NCI-H1930 (cell line): ENCODE measurements at places on chromosomes 7 and 10.

DNA sequence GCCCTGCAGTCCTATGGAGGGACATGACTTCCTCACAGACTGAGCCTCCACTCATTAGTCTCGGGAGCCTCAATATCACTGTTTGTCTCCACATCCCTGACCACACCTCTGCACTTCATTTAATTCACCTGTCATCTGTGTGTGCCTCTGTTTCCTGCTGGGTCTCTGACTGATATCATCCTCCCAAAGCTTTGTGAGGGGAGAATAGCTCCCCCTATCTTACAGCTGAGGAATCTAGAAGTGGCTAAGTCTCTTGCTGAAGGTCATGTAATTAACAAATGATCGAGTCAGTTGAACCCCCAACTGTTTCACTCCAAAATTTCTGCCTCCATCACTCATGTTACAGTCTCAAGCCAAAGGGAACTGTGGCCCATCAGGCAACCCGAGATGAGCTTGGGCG is 5.5 kb upstream of the CPXM2 start:
- DNase-seq = no peak

DNA sequence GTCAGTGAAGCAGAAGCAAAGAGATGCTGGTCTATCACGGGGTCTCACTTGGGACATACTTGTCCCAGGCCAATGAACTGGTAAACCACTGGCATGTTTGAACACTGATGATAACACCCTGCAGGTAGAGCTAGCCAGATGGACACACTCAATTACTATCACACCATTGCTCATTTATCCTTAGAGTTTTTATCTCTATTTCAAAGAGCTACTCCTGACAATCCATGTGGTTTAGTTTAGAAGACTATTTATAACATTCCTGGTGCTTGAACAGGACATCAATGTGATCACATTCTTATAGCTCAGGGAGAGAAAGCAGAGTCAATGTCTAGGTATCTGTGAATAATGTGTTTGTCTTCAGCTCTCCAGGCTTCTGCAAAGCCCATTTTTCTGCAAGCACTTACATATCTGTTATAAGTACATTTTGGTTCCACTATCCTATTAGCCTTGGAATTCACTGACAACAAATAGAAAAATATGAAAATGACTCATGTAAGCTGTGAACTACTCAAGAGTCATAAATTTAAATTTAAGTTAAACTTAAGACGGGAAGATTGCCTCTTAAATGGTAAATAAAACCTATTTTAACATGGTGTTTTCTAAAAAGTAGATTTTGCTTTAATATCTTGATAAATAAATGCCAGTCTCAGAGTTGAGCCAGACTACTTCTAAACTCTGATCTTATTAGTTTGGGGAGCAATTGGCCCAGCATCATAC is 106.7 kb upstream of the MBL2 start:
- DNase-seq = no peak

GRCh38 chr10:88979153-88979562 is 11.4 kb upstream of the FAS start:
- DNase-seq = no peak

DNA sequence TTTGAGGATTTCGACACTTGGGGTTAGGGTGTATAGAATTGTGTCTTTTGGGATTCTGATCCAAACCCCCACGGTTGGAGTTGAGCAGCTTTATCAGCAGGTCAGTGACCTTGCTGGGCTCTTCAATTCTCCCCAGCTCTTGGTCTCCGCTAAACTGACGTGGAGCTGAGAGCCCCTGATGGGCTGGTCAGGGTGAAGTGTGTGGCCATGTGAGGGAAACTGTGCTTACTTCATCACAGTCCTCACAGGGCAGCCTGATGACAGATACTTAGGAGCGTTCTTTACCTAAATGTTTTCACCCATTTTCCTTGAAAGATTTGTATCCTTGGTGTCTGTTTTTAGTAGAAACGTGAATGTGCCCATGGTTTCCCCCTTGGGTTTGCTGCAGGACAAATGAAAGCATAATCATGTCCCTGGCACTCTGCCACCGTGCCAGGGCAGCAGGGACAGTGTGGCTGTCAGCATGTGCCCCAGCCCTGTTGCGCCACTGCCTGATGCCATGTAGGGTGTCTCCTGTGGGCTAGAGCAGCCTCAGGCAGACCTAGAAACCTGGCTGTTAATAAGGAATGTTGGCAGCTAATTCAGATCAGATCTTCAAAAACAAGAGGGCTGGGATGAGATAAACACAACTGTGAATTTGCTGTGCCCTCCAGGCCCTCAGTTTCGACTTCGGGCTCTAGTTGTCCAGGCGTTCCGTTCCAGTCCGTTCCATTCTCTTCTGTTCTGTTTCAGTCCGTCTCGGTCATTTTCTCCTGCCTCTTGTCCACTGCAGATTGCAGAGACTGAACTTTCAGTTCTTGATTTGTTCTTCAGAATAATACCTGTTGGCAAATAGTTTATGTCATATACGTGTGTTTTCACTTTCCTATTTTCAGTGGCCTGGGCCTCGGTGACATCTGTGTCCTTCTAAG is 96.8 kb downstream of the TRRAP start:
- no peak for DNase-seq

GRCh38 chr10:74674927-74675326 is 151.5 kb upstream of the KAT6B start:
- DNase-seq = no peak

DNA sequence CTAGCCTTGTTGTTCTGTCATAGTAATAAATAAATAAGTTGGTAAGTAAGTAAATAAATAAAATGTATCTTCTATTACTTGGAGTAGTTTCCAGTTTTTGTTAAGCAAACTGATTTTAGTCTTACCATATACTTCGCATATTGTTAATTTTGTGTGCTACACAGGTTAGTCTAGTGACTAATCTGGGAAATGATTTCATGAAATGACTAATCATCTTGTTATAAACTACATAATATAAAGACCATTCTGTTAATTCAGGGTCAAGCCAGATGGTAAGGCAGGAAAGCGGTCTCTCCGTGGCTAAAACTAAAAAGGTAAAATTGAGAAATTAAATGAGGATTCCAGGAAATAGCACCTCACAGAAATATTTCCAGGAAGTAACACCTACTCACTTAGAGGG is 58.5 kb upstream of the FOXP2 start:
- DNase-seq = no peak

- DNase-seq = no peak
Observed at GRCh38 chr10:80460399-80461207, 6.5 kb downstream of the TSPAN14 start.

GRCh38 chr7:107051376-107051775 is 6.9 kb downstream of the PRKAR2B start:
- DNase-seq = no peak

- no peak for DNase-seq
Observed at GRCh38 chr7:7944619-7945282, 23.8 kb upstream of the GLCCI1 start.

DNA sequence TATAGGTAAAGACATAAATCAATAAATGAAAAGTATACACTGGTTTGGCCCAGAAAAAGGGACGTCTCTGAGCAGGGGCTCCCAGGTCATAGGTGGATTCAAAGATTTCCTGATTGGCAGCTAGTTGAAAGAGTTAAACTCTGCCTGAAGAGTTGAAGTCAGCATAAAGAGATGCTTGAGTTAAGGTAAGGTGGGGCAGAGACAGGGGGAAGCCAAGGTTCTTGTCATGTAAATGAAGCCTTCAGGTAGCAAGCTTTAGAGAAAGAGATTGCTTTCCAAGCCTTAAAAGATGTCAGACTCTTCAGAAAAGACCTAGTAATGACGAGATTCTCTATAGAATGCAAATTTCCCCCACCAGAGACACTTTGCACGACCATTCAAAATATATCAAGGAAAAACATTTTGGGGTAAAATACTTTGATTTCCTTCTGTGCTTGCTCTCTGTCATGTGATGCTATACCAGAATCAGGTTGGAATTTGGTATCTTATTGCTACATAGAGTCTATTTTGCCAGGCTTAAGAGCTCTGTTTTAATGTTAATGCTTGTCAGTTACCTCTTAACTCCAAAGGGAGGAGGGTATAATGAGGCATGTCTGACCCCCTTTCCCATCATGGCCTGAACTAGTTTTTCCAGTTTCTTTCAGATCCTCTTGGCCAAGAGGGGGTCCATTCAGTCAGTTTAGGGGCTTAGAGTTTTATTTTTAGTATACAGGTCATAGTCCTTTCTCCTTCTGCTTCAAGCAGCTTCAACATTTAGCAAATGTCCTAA is 429.6 kb downstream of the ADRA2A start:
- DNase-seq = no peak

DNA sequence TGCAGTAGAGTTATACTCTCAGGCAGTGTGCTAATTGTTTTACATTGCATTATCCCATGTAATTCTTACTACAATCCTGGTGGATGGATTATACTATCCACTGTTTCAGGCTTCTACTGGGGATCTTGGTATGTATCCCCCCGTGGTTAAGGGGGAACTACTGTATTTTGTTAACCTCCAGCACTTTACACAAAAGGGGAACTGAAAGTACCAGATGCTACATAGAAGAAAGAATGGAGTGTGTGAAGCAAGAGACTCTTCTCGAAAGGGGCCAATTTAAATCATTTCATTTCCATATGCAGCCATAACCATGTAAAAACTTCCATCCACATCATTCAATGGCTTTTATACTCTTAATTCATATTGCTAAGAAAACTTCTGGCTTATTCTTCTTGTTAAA is 69.4 kb downstream of the C1GALT1 start:
- no peak for DNase-seq

DNA sequence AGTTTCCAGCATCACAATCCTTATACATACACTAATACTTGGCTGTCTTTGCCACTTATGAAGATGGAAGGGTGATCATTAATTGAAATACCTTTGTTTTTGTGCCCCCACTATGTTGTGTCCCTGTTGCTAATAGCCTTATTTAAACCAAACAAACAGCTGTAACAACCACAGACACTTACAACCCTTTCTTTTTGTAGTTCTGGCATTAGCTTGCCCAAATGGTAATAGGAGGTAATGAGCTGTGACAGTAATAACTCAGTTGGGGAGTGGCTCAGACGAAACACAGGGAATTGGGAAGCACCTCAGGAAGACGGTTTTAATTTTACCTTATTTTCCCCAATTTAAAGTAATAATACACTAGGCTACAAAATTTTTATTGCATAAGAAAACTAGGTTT is 83.4 kb downstream of the MDFIC start:
- DNase-seq = no peak

DNA sequence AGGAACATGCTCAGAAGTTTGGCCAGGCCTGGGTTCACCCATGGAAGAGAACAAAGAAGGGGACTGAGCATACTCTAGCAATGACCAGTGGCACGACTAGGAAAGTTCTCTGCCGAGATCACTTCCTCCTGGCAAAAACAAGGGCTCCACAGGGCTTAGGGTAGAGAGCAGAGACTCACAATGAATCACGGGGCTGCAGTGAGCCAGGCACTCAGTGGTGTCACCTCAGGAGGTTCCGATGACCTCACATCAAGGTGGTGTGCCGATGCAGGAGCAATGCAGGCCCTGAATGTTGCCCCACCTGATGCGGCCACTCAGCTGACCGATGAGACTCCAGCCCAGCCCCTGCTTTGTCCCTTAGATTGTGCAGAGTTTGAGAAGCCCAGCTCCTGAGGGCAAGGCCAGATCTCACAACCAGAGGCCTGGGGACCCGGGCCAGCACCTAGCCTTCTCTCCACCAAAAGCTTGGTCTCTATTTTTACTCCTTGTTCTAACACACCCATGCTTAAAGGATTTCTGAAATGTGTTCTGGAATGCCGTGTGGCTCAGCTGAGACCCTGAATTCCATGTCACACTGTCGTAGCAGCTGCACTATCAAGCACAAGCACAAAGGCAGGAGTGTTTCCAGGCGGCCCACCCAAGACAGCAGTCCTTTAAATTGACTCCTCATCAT is 60.9 kb downstream of the COBL start:
- DNase-seq = no peak

GRCh38 chr7:136312592-136312991 is 335.4 kb upstream of the MTPN start:
- DNase-seq = no peak

DNA sequence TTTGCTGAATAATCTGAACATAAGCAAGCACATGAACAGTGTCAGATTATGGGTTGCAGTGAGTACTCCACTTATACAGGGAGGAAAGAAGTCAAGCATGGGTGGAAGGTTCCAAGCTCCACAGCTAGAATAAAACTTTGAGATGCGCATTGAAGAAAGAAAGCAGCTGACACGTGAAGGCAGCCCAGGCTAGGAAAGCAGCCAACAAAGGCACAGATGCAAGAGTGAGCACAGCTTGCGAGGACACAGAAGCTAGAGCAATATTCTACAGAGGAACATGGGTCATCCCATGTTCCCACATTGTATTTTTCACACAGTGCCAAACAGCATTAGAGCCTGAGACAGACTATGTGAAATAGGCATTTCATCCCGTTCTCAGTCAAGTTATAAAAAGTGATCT is 194.6 kb upstream of the TBX20 start:
- no peak for DNase-seq

- DNase-seq = no peak
Observed at GRCh38 chr10:78578929-78579328, 489.8 kb upstream of the ZMIZ1 start.

GRCh38 chr10:104981995-104982394 is 340.9 kb downstream of the SORCS3 start:
- DNase-seq = no peak

DNA sequence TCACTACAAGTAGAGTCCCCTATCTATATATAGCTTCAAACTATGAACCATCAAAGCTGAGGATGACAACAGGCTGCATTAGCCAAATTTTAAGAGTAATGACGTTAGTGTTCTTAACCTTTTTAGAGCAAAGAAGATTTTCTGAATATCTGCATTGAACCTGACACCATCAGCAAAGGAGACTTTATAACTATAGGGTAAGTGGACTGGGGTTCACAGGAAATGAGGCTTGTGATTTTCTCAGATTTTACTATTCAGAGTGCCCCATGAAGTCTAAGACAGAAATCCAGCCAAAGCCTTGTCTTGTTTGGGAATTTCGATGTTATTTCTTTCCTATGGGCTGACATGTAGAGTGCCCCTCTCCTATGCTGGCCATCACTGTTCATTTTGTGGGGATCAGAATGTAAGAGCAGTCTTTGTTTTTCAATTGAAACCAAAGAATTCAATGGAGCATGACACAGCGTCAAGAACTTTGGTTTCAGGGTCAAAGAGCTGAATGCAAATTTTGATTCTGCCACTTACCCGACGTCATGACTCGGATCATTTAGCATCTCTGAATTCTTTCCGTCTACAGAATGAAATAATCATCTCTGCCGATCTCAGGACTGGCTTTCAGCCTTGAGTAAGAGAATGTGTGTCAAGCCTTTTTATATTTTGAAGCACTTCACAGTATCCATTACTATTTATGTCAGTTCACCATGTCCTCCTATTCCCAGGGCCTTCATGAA is 52.7 kb downstream of the DENND11 start:
- no peak for DNase-seq

- no peak for DNase-seq
Observed at GRCh38 chr10:98617906-98618520, 171.3 kb upstream of the HPS1 start.

GRCh38 chr7:142438923-142439515 is 181.2 kb upstream of the PRSS58 start:
- no peak for DNase-seq

GRCh38 chr7:151757274-151757673 is 119.6 kb downstream of the PRKAG2 start:
- DNase-seq = no peak

- no peak for DNase-seq
Observed at GRCh38 chr7:113247198-113247597, 128.8 kb upstream of the SMIM30 start.
